ENCODE measurements at places on chromosomes 5 and 9.

GRCh38 chr5:79746642-79747569, 57.3 kb downstream of the CMYA5 start:
- no peak for DNase-seq

DNA sequence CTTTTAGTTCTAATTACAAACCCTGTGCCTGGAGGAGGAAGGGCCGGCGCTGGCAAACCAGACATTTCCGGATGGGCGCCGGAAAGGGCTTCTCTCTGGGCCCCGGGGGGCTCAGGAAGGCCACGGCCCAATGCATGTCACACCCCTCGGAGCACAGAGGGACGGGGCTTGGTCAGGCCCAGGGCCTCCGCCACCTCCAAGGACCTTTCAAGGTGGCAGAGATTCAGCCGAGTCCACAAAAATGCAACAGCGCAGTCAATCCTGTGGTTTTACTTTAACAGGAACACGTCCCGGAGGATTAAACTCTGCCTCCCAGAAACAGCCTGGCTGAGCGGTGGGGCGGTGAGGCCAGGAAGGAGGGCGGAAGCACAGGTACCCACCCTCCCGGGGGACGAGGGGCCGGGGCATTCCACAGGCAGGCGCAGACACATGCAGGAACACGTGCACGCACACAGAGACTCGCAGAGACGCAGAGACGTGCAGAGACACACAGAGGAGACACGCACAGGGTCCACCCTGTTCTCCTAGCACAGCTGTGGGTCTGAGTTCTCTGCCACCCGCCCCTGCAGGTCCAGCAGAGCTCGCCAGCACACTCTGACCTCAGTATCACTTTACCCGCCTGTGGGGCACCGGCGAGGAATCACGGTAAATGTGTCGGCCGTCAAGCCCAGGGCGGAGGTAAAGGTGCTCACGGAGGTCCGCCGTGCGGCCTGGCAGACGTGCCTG, 23.0 kb downstream of the SLC9A3 start:
- no peak for DNase-seq

DNA sequence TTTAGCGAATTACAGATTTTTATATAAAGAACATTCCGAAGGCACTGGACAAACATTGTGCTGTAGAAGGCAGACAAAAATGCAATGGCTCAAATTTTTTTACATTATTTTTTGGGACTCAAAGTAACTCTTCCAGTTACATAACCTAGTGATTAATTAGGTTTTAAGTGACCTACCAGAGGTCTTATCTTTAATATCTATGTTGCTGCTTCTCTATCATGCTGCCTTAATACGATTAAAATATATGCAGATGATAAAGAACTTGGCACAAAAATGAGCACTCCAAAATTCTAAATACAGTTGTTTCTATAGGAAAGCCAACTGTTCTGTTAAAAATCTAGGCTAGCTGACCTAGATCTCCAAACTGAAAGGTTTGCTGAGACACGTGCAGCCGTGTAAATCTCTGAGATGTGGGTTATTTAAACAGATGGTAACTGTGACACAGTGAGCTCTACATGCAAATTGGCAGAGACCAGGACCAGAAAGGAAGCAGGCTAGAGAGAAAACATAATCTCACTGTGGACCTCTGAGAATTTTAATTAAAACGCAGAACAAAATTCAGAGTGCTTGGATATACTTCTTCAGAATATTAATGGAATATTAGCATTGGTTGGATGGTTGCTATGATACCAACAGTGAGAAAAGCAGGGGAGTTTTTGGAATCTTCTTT, 56.2 kb downstream of the CAMK4 start:
- DNase-seq: no peak

- DNase-seq: no peak
Observed at GRCh38 chr9:134431095-134431494, 104.8 kb downstream of the RXRA start.

- no peak for DNase-seq
Observed at GRCh38 chr5:159163027-159163700, 46.2 kb downstream of the RNF145 start.

- DNase-seq: no peak
Observed at GRCh38 chr5:80194468-80194867, 61.4 kb downstream of the SERINC5 start.

GRCh38 chr5:171678646-171679045, 107.0 kb upstream of the SMIM23 start:
- DNase-seq: no peak

GRCh38 chr9:96777426-96777864, 442 bp downstream of the ZNF510 start:
- no peak for DNase-seq

DNA sequence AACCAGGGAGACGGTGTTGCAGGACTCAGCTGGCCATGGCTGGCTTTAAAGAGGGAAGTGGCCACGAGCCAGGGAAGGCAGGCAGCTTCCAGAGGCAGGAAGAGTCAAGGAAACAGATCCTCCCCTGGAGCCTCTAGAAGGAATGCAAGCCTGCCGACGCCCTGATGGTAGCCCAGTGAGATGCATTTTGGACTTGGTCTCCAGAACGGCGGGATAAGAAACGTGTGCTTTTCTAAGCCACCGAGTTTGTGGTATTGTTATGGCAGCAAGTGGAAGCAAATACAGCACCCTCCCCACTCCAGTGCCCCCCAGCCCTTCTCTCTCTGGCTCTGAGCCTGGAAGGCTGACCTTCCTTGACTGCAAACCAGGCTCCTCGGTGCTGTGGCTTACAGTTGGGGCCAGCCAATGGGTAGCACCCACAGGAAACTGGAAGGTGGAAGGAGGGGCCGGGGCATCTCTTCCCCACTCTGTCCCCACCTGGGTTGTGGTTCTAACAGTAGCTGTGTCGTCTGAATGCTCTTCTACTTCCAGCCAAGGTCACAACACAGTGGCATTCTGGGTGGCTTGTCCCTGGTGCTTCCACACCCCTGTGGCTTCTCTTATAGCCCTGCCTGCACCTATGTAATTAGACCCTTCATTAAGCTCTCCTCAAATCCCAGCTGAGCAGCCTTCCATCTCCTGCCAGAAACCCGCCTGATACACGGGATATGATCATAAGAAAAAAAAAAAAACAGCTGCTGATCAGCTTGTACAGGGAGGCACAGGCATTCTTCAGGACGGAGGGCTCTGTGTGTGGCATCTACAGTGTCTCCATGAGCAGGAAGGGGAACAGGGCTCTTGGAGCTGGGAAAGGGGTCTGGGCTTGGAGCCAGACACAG, 29.9 kb upstream of the UNC5A start:
- no peak for DNase-seq

- no peak for DNase-seq
Observed at GRCh38 chr9:90526386-90526785, 116.2 kb downstream of the DIRAS2 start.

DNA sequence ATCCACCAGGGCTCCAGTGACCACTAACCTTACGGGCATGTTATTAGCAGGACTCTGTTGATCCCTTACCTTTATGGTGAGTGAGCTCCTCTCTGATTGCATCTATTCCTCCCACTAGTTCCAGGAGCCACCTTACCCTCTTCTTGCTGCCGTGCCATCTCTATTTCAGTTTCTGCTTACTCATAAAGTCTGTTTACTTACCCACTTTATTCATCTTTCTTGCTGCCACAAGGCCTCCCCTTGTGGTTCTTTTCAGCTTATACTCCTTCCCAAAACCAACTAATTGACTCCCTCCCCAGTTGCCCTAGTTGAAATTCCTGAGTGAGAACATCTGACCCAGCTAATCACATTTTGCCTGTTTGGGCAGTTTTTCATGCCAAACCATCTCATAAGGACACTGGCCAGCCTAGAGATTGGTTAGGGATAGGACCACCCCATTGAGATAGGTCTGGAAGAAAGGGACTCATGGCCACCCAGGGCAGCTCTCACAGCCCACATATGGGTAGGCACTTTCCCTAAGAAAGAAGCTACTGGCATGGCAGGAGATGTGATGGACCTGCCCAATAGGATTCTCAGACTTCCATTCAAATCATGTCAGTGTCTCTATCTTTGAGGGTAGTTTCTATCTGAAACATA, 412.7 kb downstream of the EFNA5 start:
- no peak for DNase-seq
